ENCODE measurements at places on chromosomes 11 and 22.

DNA sequence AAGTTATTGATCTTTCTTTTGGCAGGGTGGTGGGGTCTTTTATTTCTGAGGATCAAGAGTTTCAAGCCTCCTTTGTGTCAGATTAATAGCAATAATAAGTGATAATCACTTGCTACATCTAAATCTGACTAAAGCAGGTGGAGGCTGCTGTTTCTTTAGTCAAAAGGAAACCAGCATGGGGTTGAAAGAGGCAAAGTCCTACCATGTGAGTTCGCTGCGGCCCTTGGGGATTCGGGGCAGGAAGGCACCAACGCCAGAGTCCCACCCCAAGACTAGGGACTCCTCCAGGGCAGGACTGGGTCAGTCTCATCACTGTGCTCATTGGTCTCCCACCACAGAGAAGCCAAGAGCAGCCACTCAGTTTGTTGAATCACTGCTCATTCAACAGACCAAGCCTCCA is 73.0 kb downstream of the TENM4 start:
- DNase-seq, result no peak

DNA sequence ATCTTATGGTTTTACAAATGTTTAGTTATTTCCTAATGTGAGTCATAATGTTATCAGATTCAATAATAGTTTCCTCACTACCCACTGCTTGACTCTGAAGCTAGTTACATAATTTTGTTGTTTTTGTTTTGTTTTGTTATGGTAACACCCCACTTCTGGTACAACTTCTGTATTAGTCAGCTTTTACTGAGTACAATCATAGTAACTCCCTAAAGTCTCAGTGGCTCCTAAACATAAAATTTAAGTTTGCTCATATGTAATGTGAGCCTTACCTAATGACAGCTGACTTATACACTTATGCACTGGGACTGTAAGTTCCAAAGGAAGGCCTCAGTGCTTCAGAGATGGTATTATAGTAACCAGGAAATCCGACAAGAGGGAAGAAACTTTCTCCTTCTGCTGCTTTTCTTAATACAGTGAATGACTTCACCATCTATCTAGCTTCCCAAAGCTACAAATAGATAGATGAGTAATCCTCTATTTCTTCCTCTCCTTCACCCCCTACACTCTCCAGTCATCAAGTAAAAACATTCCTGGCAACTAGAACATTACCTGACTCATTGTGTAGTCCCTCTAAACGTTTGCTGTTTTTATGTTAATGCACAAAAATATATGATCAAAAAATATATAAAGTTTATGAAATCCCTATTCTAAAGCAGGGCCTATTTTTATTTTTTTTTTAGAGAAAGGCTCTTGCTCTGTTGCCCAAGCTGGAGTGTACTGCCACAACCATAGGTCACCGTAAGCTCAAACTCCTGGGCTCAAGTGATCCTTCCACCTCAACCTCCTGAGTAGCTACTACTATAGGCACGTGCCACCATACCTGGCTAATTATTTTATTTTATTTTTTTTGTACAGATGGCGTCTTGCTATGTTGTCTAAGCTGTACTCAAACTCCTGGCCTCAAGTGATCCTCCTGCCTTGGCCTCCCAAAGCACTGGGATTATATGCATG is 563.0 kb downstream of the SOX6 start:
- no peak for DNase-seq

DNA sequence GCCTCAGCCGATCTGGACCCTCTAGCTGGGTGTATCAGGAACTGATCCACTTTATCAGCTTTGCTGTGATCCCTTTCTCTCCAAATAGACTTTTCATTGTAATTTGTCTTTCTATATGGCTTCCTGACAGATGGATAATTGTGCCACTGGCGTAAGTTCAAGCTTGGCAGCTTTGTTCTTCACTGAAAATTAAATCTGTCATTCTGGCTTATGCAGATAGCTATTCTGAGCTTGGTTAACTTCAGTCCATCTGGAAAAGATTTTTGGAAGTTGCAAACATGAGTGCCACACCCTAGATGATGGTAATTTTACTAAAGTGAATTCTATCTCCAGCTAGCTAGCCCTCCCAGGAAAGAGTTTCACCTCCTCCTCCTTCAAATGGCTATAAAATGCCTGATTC is 8.1 kb downstream of the OR5A2 start:
- no peak for DNase-seq

DNA sequence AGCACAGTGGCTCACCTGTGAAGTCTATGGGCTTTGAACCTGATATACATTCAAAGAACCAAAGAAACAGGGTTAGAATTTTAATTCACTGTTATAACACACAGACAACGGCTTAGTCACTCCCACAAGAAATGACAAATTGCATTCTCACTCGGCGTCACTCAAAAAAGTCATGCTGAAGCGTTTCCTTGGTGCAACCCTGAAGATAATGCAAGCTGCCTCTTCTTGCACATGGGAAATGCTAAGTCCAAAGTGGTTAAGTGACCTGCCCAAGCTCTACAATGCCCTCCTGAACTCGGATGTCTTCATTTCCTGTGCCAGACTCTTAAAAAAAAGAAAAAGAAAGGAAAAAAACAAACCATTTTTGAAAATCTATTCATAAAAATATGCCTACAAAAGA is 10.0 kb downstream of the LGR4 start:
- DNase-seq, result no peak

- no peak for DNase-seq
Observed at GRCh38 chr11:67158221-67158620, 39.2 kb downstream of the KDM2A start.

GRCh38 chr11:27551127-27551526 is 44.6 kb upstream of the LIN7C start:
- no peak for DNase-seq

DNA sequence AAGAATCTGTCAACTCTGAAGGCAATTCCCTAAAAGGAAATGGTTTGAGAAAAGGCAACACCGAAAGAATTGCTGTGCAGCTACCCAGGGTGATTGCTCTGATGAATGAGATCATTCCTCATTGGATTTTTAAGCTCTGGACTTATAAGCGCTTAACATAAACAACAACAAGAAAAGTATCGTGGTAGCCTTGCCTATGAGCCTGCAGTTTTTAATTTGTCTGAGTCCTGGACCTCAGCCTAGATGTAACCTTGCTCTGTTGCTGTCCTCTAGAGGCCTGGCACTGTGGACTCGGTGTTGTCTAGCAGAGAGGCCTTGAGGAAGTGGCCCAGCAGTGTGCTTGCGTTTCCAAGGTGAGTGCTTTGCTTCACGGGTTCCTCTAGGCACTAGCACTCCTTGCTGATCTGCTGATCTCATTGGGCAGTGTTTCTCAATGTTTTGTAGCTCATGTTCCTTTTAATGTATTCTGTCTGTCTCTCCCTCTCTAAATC is 20.4 kb downstream of the CCDC81 start:
- DNase-seq, result no peak

DNA sequence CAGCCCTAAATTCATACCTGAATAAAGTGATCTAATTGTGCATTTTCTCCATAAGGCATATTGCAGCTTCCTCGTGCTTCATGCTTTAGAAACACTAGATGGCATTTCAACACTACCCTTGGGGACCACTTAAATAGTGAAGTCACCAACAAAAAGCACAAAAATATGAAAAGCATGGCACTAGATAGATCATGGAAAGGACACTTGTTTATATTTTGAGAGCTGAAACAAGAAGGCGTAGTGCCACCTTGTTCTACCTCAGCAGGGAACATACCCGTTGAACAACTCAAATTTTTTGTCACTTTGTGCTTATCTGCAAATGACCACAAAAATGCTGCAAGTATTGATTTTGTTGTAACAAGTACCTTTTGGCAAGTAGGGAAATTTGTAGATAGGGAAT is 8.6 kb downstream of the TBCEL start:
- DNase-seq, result no peak

DNA sequence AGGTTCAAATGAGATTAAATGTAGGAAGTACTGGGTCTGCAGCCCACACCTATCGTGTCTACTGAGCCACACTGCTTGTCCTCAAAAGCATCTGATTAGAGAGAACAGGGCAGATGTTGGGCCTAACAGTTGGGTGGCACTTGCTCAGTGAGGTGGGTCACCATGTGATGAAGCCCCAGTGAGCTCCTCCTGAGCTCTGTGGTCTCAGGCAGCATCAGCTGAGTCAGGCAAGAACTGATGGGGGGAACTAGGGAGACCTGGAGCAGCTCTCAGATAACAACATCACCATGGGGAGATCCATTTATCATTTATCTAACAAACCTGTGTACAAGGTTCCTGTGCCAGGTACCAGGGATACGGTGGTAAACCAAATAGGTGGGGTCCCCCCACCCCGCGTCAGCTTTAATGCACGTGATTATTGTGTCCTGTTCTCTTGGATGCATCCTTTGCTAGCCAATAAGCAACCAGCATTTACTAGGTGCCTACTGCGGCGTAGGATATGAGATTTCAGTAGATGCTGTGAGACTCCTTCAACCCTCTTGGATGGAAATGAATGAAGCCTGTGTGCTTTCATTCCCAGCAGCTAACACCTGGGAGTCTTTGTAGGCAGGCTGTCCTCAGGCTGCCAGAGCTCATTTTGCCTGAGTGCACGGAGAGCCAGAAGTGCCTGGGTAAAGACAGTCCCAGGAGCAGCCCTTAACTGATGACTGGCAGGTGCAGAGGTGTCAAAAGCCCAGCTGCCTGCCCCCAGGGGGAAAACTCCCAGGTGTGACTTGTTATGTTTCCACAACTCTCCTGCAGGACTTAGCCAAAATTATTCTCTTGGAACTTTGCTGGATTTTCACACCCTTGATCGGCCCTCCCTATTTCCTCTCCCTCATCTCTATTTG is 73.6 kb upstream of the NARS2 start:
- DNase-seq, result no peak

GRCh38 chr11:437228-437870 is 4.5 kb downstream of the ANO9 start:
- no peak for DNase-seq

GRCh38 chr22:48098243-48098920 is 1335.9 kb downstream of the TBC1D22A start:
- peak; percentile 95 for DNase-seq

DNA sequence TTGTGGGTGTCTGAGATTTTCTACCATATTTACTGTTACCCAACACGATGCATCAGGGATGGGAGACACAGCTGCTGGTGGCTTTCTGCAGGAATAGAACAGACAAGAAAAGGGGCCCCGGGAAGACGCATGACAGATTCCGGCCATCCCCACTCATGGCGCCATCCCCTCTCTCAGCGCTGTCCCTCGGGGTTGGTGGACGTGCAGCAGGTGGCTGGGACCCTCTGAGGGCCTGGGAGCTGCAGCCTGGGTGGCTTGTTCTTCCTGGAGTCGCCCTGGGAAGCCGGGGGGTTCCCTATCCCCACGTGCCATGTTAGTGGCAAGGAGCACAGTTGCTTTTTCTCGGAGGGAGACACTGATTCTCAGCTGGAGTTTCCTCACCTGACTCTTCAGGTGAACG is 1123.3 kb downstream of the BRD1 start:
- no peak for DNase-seq

DNA sequence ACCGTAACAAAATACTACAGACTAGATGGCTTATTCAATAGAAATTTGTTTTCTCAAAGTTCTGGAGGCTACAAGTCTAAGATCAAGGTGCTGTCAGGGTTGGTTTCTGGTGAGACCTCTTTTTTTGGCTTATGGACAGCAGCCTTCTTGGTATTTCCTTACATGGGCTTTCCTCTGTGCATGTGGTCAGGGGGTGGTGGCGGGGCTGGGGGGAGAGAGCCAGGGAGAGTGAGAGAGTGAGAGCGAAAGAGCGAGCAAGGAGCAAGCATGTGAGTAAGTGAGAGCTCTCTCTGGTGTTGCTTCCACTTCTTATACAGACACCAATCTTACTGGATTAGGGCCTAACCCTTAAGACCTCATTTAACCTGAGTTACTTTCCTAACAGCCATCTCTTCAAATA is 181.5 kb downstream of the TMEM135 start:
- no peak for DNase-seq

GRCh38 chr22:19121631-19122142 is 525 bp downstream of the DGCR2 start:
- DNase-seq, result peak; percentile 50

DNA sequence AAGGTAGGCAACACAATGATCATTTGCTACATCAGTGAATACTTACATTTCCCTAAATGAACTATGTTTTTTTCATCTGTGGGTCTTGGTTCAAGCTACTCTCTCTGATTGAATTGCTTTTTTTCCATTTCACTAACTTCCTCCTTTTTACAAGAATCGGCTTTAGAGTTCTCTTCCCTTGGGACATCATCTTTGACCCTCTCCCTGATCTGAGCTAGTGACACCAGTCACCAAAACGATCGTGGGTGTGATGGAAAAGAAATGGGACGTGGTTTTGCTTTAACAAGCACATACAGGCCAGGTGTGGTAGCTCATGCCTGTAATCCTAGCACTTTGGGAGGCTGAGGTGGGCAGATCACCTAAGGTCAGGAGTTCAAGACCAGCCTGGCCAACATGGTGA is 129.9 kb downstream of the WT1 start:
- DNase-seq, result no peak

- no peak for DNase-seq
Observed at GRCh38 chr22:36743011-36743410, 32.9 kb downstream of the IFT27 start.

DNA sequence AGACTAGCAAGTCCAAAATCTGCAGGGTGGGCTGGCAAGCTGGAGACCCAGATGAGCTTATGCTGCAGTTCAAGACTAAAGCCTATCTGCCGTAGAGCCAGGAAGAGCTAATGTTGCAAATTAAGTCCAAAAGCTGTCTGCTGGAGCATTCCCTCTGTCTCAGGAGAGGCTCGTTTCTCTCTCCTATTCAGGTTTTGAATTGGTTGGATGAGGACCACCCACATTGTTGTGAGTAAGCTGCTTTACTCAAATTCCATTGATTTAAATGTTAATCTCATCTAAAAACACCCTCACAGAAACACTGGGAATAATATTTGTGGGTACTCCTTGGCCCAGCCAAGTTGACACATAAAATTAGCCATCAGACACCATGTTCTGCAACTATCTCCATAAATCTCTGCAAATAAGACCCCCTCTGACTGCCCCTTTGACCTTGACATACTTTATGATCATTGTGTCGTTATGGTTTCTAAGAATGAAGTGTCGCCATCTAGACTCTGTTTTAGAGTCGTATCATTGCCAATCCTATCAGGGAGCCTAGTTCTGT is 16.8 kb upstream of the CUL5 start:
- no peak for DNase-seq

DNA sequence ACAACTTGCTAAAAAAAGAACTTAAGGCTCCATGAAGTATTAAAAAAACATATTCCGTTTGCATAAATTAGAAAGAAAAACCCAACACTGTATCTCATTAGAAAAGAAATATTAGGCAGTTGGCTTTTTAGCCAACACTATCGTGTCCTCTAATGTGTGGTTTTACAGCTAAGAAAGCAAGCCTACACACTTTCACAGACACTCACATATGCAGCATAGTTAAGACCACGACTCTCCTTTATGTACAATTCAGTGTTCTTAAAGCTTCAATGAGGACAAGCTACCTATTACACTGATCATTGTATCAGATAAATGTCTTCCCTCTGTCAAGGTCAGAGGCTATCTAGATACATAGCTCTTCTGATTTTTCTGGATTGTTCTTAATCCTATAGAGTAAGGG is 80.1 kb downstream of the PICALM start:
- no peak for DNase-seq

DNA sequence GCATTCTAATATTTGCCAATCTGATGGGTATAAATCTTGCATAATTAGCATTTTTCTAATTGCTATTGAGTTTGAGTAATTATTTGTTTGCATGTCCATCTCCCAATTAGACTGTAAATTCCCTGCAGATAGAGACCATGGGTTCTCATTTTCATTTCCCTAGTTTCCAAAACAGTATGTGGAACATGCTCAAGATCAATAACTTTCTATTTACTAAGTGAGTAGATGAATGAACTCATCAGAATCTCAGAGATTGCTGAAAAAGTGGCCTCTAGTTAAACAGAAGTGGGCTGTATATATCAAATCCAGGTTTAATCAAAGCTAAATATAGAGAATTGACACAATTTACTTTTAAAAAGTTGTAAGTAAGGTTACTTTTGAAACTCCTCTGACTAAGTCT is 138.0 kb upstream of the PGR start:
- DNase-seq, result no peak

All from NAMALWA (cell line).